ENCODE measurements at places on chromosomes 2 and 18.

DNA sequence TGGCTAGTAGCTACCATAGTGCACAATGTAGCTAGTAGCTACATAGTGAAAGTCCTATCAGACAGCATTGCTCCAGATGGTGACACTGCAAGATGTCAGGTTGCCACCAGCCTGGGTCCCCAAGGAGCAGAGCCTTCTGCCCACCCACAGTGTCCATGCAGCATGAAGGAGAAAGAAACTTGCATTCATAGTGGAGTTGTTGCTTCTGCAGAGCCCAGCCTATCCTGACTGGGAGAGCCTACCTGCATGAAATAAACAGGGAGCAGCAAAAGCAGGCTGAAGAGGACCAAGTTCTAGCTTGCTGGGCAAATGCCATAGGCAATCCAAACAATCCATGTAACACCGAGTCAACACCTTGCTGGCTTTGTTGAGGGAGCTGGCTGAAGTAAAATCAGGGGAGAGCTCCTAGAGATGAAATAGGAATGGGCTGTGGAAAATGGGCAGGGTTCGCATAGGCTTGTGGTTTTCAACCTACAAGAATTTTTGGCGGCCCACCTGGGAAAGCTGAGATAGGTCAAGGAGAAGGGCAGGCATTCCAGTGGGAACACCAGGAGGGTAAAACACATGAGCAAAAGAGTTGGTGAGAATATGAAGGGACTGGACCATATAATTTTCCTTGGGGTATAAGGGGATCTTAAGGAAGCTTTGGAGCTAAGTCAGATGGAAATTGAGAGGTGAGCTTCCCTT lies 195.8 kb downstream of the CYP26B1 start:
- no peak for ATAC-seq

DNA sequence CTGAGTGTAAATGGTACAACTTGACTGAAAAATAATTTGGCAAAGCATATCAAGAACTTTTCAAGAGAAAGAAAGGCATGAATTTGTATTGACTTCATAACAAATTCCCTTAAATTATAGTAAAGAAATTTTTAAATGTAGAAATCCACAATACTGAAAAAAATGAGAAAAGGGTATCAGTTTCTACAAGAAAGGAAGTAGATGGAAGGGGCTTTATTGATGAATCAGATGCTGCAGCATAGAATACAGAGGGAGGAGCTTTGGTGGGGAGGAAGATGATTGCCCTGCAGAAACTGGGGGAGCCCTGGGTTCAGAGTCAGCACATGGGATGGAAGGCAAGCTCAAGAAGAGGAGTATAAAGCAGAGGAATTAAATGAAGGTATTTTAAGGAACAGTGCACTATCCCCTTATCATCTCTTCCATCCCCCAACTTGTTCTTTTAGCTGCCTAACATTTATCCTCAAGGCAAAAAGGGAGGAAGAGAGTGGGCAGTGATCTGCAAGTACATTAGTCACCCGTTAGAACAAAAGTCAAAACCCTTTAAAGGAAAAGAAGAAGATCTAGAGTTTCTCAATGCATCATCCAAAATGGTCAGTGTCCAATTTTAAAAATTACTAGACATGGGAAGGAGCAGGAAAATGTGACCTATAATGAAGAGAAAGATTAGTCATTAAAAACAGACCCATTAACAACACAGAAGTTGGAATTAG lies 77.7 kb downstream of the KCTD18 start:
- no peak for ATAC-seq

- no peak for ATAC-seq
Measured at GRCh38 chr18:79869591-79870300, 72.0 kb downstream of the KCNG2 start.

GRCh38 chr2:189583227-189584198 lies 2.9 kb upstream of the SLC40A1 start:
- no peak for ATAC-seq

- no peak for ATAC-seq
Measured at GRCh38 chr2:182049372-182050148, 63.9 kb downstream of the PPP1R1C start.

GRCh38 chr2:43178055-43178598 lies 48.3 kb downstream of the ZFP36L2 start:
- no peak for ATAC-seq

GRCh38 chr2:33765122-33765521 lies 166.0 kb upstream of the FAM98A start:
- ATAC-seq: no peak

- no peak for ATAC-seq
Measured at GRCh38 chr2:192026825-192027120, 168.0 kb downstream of the TMEFF2 start.

DNA sequence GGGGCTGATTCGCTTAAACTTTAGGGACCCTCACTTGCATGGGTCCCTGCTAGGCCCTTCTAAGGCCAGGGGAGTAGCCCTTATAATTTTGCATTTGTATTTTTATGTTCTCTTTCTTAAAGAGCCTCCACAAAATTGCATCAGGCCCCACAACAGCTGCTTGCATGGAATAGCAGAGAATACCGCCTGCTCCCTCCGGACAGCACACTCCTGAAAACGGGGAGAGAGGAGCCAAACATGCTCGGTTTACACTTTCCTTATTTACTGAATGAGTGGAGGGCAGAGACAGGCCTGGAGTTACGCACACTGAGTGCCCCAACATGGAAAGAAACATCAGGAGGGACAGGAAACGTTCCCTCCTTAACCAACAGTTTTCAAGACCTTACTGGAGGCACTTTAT lies 132.2 kb downstream of the ANTXR1 start:
- no peak for ATAC-seq

GRCh38 chr2:213806125-213806726 lies 522.0 kb downstream of the SPAG16 start:
- peak; percentile 56 for ATAC-seq

DNA sequence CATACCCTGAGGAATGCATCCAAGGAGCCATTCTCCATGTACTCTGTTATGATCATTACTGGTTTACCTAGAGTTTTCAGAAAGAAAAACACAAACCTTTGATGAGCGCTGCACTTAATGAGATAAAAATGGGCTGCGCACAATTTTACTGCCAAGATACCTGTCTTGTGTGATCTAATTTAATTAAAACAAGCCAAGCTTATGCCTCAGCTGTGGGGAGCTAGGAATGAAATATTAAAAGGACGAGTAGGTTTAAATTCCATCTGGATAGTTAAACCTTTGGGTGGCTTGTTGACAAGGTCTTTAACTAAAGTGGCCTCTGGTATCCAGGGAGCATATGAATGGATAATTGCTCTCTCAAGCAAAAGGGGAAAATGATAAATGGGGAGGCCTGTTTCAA lies 135.0 kb downstream of the EPHA4 start:
- ATAC-seq: no peak

GRCh38 chr2:136376798-136377211 lies 258.9 kb upstream of the CXCR4 start:
- ATAC-seq: no peak

- no peak for ATAC-seq
Measured at GRCh38 chr2:53033411-53033810, 734.2 kb upstream of the CHAC2 start.

DNA sequence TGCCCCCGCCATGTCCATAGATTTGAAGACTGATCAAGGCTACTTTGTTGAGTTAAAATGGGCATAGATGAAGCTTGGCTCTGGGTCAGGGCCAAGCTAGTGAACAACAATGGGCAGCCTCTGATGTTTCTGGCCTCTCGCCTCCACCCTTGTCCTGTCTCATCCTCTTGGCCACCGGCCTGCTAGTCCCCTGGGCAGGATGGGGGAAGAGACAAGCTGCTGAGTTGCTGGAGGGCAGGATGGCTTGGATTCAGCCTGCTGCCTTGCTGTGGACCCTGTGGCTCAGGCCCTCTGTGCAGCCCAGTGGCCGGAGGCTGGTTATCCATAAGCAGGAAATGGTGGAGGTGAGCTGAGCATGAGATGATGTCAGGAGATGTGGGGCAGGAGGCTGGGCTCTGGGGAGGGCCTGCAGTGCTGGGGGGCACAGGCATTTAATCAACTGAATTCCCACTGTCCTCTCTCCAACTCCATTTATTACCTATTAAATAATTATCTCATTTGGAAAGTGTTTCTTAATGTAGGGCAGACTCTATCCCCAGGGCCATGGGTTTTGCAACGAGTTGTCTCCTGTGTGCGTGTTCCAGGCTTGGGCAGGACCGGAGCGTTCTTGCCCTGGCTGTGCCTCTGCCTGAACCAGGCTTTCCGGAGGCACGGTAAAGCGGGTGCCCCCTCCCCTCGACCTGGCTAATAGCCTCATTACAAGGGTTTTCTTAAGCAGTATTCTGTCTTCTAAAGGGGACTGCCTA lies 122.9 kb downstream of the GLI2 start:
- peak; percentile 7 for ATAC-seq

DNA sequence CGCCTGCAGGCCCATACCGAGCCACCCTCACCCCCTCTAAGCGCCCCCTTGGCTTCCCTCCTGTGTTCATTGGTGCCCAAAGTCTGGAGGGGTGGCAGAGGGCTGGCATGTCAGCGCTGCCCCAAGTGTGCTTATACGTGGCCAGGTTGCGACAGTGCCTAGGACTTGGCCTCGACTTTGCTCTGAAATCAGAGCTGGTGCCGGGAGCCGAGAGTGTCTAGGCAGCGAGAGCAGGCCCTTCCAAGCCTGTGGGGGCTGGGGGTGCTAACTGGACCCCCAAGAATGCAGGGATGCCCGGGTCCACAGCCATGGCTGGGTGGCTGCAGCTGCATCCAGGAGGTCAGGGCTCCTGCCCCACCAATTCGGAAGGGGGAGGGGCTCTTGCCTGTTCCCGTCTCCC lies 95.6 kb upstream of the MGAT5 start:
- no peak for ATAC-seq

DNA sequence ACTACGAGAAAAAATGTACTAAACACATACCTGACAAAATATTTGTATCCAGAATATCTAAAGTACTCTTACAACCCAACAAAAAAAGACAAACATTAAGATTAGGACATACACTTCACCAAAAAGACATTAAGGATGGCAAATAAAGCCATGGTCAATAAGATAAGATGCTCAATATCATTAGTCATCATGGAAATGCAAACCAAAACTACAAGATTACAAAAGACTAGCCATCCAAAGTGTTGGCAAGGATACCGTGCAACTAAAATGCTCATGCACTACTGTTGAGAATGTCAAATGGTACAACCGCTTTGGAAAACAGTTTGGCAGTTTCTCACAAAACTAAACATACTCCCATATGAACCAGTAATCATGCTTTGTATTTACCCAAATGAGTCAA lies 29.7 kb downstream of the MAP3K2 start:
- ATAC-seq: no peak

- no peak for ATAC-seq
Measured at GRCh38 chr2:217610401-217610814, 392.4 kb downstream of the TNS1 start.

GRCh38 chr2:170380267-170380666 lies 202.3 kb downstream of the MYO3B start:
- no peak for ATAC-seq

DNA sequence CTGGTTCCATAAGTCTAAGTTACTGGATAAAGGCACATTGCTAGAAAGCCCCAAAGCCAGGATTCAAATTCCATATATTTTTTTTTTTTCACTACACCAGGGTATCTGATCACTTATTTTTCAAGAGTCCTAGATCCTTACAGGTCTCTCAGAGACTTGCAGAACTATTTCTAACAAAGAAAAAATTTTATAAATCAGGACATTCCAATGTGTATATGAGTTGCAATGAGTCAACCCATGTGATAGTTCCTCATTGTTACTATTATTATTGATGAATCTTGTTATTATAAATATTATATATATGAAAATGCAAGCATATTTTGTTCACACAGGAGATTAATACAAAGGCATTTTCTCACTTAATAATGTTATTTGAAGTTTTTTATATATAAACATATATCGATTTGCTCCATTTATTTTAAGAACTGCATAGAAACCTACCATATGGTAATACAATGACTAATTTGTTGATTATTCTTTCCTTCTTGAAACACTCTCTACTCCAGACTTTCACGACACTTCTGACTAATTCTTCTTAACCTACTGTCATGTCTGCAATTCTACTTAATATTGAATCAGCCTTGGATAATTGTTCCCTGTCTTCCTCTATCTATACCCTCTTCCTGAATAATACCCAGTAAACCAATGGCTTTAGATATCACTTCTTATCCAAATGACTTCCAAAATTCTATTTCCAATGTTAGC lies 968.4 kb upstream of the NRXN1 start:
- no peak for ATAC-seq

DNA sequence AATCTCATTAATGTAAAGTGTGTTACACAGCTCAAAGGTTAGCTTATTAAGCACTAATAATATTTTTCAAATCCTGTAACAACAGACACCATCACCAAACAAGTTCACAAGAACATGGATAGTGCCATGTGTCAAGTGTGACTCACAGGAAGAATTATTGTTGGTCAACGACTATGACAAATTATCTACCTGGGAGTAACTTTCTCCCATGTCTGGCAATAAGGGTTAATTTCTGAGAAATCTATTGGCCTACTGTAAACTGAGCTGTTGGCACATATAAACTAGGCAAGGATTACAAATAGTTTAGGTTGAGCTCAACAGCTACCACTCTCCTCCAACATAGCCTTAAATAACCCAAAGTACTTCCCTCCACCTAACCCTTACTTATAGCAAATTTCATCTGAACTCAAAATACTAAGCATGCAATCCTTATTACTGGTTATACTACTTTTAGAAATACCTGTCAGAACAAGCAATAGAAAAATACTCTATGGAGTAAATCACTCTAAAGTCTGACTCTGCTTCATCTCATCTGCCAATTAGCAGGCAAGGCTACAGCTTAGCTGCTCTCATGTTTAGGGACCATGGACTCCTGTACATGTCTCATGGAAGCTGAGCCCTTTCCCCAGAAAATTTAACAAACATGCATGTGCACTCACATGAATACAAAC lies 223.0 kb downstream of the NBAS start:
- no peak for ATAC-seq

GRCh38 chr18:47519706-47520105 lies 268.2 kb upstream of the SKOR2 start:
- no peak for ATAC-seq

- peak; percentile 87 for ATAC-seq
Measured at GRCh38 chr2:230902180-230902899, 22.7 kb downstream of the GPR55 start.

DNA sequence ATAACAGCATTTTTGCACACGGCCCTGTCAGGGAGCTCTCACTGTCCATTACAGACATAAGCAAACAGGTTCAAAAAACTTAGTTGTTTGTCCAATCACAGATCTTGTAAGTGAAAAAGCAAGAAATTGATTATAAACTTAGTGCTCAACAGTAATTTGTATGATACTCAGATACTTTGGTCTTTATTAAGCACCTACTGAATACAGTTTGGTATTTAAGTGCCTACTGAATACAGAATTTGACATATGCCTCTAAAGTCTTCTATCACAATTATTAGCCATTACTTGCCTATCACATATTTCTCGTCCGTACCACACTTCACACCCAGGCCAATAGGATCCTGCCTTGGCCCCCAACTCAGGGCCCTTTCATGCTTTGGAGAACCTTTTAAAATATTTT lies 283.1 kb downstream of the SUCLG1 start:
- no peak for ATAC-seq

GRCh38 chr18:79737426-79737825 lies 57.8 kb downstream of the CTDP1 start:
- no peak for ATAC-seq

DNA sequence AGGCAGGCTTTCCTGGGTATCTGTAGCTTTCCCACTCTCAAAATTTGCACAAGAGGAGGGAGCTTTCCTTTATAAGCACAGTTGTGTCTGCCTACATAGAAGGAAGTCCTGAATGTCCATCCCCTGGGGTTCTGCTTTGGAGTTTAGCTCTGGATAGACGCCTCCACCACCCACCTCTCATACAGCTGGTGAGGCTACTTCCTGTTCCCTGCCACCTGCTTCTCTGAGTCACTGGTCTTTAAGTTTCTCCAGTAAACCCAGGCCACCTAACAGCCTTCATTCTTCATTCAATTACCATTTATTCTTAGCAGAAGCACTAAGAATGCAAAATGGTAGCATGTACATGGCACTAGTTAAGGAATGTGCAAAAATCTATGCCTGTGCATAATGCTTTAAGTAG lies 407.8 kb downstream of the CDH2 start:
- no peak for ATAC-seq
